ENCODE measurements at places on chromosomes 7 and 10.

GRCh38 chr10:130560116-130560515 is 423.9 kb downstream of the GLRX3 start:
- no peak for DNase-seq

DNA sequence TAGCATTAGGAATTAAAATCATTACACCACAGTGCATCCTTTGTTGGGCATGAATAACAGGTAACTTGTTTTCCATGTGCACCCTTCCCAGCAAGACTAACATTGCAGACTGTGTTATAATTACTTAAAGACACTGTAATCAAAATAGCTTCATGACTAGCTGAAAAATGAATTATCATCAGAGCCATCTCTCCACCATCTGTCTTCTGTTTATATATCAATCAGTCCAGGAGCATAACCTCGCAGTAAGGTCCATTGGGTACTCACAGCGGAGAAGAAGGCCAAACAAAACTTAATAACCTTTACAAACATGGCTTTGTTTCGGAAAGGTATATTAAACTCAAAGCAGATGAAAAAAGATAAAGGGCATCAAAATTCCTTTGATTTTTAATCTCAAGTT is 90.6 kb downstream of the ODAD2 start:
- no peak for DNase-seq

GRCh38 chr10:34169131-34169530 is 646.0 kb downstream of the PARD3 start:
- no peak for DNase-seq

DNA sequence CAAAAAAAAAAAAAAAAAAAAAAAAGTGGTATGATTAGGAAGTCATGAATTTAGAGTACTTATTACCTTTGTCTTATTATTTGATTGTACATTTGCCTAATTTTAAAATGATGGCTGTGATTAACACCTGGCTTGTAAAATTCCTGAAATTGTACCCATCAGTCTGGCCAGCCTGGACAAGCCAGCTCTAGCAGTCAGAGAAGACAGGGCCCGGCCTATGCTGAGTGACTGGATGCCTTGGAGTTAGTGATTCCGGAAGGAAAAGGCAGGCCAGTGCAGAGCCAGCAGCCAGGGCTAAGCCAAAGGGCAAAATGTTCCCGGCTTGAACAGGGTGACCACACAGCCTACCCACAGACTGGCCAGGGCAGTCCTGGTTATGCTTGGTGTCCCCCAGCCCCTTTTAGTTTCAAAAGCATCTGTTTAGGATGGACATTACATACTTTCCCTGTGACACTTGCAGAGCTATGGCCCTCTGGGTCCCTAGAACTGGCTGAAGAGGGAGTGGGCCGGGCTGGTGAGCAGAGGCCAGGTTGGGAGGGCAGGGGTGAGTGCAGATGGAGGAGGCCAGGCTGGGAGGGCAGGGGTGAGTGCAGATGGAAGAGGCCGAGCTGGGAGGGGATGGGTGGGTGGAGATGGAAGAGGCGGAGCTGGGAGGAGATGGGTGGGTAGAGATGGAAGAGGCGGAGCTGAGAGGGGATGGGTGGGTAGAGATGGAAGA is 61.7 kb downstream of the PROSER2 start:
- DNase-seq, result no peak

All from mesenchymal stem cell (in vitro differentiated cells and primary cell).